ENCODE measurements at places on chromosomes 5 and 9.
A peak's percentile ranks its signal among the peaks of the same experiment; 100 is the strongest.

- DNase-seq, result peak; percentile 92
Measured at GRCh38 chr9:130421802-130422276, 22.9 kb upstream of the ASS1 start.

DNA sequence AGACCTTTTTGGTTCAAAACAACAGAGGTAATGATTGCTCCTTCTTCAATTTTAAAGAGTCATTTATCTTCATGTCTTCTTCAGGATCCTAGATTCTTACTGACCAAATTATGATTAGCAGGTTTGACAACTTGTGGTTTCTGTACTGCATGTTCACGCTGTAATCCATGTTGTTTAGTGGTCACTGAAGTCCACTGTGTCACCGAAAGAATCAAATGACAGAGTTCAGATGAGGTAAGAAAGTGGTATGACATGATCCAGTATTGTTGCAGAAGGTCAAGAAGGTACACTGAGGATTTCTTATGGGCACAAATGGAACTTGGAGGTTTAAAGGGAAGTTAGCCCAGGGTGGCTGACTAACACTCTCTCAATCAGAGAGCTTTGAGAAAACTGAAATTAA lies 649.2 kb downstream of the EFNA5 start:
- DNase-seq, result no peak

DNA sequence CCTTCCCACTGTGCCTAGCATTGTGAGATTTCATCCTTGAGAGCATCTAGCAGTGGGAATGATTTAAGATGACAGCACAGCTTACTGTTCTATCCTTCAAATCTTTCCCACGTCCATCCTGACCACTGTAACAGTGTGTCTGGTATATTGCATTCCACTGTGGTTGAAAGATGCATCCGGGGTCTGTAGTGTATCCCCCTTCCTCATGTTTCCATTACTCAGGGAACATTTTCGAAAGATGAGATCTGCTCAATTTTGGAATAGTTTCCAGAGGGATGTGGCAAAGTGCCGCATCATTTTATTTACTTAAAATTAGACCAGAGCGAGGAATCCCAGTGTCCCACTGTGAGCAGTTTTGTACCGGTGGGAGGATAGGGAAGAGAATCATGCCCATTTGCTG lies 407.1 kb upstream of the PAPPA start:
- DNase-seq, result no peak

DNA sequence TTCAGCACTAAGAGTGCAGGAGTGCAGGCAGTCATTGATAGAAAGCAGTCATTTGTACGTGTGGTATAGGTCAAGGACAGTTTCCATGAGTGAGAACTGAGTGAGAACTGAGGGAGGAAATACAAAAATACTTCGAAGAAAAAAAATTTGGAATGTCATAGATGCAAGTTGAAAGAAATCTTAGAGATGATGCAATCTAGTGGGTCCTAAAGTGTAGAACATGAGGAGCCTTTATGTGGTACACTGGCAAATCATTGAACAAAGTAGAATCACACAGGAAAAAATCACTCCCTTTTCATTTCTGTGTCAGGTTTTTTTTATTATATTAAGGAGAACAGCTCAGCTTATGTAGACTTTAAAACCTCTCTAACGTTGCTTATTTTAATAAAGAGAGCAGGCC lies 26.4 kb upstream of the SLC1A1 start:
- no peak for DNase-seq

GRCh38 chr5:5983261-5983980 lies 394.9 kb downstream of the MED10 start:
- peak; percentile 72 for DNase-seq

GRCh38 chr5:12177225-12177624 lies 273.0 kb upstream of the CTNND2 start:
- no peak for DNase-seq

- no peak for DNase-seq
Measured at GRCh38 chr9:73050065-73050816, 97.4 kb upstream of the ALDH1A1 start.

- DNase-seq, result no peak
Measured at GRCh38 chr9:111271481-111272080, 58.4 kb downstream of the OR2K2 start.

GRCh38 chr9:121210536-121210935 lies 8.9 kb upstream of the RAB14 start:
- DNase-seq, result no peak

DNA sequence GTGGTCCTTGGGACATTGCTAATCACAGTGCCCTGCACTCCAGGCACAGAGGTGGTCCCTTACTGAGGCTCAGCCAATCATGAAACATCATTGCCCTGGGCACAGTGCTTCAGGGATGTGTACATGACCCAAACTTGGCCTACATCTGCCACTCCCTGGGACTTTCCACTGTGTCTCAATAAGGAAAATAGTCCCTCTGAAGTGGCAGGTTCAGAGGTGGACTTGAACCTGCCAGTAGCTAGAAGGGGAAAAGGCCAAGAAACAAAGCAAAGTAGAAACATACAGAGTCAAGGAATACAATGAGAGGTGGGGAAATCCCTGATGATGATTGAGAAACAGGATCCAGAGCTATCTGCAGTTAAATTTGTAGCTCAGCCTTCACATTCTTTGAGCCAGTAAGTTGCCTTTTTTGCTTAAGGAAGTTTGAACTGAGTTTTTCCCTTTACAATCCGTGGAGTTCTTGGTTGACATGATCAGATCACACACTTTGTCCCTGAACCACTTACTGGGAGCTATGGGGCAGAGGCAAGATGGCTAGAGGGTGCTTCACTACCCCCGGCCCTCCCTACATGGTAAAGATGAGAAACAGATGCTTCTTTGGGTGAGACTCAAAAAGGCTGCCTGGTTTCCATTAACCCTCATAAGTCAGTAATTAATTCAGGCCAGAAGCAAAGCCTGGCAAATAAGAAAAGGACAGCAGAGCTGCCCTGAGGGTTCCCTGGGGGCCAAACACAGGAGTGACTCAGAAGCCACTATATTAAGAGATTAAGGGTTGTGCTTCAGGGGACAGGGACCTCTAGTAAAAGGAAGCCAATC lies 57.6 kb downstream of the SH3TC2 start:
- no peak for DNase-seq

DNA sequence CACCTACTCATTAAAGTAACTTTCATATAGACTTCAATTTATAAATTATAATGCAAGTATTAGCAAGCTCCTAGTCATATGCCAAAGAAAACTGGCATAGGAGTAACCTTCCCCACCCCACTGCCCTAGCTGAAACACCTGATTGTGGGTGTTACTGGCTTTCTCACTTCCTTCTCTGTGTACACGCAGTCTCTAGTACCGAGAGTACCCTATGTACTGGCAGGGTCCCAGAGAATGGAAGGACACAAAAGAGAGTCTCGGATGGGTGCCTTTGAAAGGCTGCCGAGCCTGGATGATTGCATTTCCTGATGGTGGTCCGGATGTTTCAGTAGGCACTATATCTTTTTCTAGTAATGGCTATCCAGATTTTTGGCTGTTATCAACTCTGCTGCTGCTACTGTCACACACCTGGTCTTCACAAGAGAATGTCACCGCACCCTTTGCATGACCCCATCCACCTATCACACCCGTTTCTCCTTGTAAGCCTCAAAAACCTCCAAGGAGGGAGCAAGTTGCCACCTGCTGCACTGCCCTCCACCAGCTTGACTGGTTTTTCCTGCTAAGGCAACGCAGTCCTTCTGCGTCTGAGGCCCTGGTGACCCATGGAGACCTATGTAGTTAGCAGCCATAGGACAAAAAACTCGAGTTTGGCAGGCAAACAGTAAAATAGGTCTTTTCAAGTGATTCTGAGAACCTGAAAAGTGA lies 53.8 kb upstream of the CLINT1 start:
- DNase-seq, result no peak

GRCh38 chr9:114591291-114591787 lies 3.8 kb downstream of the ATP6V1G1 start:
- DNase-seq, result no peak

DNA sequence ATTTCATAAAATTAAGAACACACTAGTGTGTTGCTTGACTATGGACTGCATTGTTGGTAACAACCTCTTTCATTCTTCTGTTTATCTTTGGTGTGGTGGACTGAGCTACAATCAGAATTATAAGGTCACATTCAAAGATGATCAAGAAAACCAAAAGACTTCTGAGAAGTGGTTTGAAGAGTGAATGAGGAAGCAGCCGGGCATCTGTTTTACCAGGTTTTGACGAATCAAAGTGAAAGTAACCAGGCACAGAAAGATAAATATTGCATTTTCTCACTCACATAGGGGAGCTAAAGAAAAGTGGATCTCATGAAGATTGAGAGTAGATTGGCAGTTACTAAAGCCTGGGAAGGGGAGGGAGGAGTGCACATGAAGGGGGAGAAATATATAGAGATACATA lies 589.1 kb downstream of the ZNF608 start:
- no peak for DNase-seq

- DNase-seq, result no peak
Measured at GRCh38 chr5:77259476-77259875, 49.0 kb downstream of the PDE8B start.

GRCh38 chr9:95907794-95908193 lies 32.3 kb downstream of the ERCC6L2 start:
- DNase-seq, result no peak
